ENCODE measurements at places on chromosomes 13 and 19. TPM values are rescaled to one million over a fixed set of nuclear protein-coding genes. Genes with fewer than 3 reads are reported as not detected.
A peak's percentile ranks its signal among the peaks of the same experiment; 100 is the strongest.

The ADGRE2 gene
- total RNA-seq = 8.4 TPM

The ELAVL3 gene
- total RNA-seq = 0.05 TPM

The KLK3 gene
- not detected for total RNA-seq

The NDUFA11 gene
- total RNA-seq = 311 TPM

The ZNF136 gene
- 4.0 TPM for total RNA-seq

The TGFBR3L gene
- total RNA-seq = 30.9 TPM

- DNase-seq = no peak
- H3K4me3 ChIP-seq = no peak overlapping the region
- H3K4me1 ChIP-seq = no peaks in the 10 kb centered on the region
These were observed 30.9 kb downstream of the C19orf47 start for GRCh38 chr19:40317338-40317737.

GRCh38 chr13:42880056-42880605, 98.7 kb downstream of the FAM216B start:
- DNase-seq = no peak
- H3K27ac ChIP-seq = no peak overlapping the region
- no peaks in the 10 kb centered on the region for H3K4me1 ChIP-seq
- H3K27me3 ChIP-seq = no peaks in the 10 kb centered on the region

DNA sequence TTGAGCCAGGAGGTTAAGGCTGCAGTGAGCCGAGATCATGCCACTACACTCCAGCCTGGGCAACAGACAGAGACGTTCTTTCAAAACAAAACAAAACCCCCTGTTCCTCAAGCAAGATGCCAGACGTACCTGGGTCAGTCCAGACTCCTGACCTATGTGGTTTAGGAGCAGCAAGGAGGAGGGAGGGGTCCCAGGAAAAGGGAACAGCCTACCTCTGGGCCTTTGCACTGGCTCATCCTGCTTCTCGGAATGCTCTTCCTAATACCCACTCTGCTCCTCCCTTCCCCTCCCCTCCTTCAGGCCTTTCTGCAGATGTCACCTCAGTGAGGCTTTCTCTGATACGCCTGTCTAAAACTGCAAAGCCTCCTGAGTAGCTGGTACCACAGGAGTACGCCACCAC, 9.5 kb downstream of the RINL start:
- no peak overlapping the region for H3K4me3 ChIP-seq
- DNase-seq = no peak
- H3K27ac ChIP-seq = no peak overlapping the region

DNA sequence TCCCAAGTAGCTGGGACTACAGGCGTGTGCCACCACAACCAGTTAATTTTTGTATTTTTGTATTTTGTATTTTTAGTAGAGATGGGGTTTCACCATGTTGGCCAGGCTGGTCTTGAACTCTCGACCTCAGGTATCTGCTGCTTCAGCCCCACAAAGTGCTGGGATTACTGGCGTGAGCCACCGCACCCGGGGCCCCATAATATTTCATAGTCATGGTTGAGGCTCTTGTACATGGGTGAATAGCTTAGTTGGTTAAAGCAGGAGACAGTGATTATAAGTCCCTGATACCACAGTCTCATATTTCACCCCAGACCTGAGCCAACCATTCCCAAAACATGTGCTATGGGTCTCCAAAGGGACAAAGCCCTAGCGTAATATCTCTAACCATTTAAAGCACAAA, 26.1 kb downstream of the MBNL2 start:
- no peak overlapping the region for H3K4me3 ChIP-seq
- H3K27ac ChIP-seq = peak overlapping the region; percentile 3
- no peaks in the 10 kb centered on the region for H3K36me3 ChIP-seq
- DNase-seq = no peak
- peaks cover 43% of the 10 kb centered on the region for H3K4me1 ChIP-seq
- H3K27me3 ChIP-seq = no peaks in the 10 kb centered on the region

DNA sequence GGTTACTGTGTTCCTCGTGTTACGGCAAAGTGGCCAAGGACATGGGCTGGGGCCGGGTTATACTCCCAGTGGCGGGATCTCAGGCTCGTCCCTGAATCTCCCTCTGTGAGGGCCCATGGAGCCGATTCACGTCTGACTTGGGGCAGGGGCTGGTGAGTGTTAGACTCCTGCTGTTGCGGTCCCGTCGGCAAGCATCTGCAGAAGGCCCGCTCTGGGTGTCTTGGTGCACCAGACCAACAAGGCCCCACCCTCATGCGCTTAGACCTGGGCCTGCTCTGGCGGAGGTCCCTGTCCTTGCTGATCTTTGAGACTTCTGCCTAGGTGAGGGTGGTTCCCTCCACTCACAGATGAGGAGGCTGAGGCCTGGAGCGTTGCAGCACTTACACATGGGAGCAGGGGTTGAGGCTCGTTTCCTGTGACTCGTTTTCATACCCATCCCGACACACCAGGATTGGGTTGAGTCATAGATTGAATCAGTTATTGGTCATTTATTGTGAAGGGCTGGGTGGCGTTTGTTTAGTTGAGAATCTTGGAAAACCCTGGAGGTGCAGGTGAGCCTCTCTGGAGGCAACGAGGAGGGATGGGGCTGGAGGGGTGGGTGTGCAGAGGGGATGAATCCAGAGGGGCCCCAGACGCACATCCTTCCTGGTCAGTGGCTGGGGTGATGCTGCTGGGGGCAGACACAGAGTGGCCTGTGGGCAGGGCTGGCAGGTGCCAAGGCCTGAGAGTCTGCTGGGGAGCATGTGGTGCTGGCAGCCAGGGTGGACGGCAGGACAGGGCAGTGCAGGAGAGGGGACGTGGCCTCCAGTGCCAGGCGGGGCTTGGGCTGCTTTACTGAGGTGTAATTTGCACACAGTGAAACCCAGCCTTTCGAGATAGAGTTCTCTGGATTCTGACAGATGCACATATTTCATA, 4.6 kb downstream of the EPN1 start:
- H3K4me1 ChIP-seq = peaks cover 25% of the 10 kb centered on the region
- H3K27me3 ChIP-seq = no peaks in the 10 kb centered on the region
- H3K27ac ChIP-seq = no peak overlapping the region
- DNase-seq = no peak
- no peak overlapping the region for H3K4me3 ChIP-seq
- H3K36me3 ChIP-seq = peaks cover 35% of the 10 kb centered on the region

DNA sequence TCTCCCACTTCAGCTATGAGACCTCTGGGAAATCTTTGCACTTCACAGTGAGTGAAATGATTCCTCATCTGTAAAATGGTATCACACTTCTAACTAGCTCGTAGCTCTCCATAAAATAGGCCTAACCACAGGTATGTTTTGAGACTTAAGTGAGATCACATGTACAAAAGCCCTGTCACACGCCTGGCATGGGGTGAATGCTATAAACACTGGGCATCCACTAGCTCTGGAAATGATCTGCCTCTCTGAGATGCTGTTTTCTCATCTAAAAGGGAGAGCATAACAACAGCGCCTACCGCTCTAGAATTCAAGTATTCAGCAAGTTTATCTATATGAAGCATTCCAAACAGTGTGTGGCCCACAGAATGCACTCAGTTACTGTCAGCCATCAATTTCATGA, 2.2 kb downstream of the AKT2 start:
- H3K4me3 ChIP-seq = no peak overlapping the region
- DNase-seq = no peak
- no peaks in the 10 kb centered on the region for H3K27me3 ChIP-seq
- H3K4me1 ChIP-seq = peaks cover 18% of the 10 kb centered on the region
- H3K36me3 ChIP-seq = peaks cover 4% of the 10 kb centered on the region

GRCh38 chr13:33639626-33640080, 178.3 kb upstream of the RFC3 start:
- no peaks in the 10 kb centered on the region for H3K4me1 ChIP-seq
- H3K27ac ChIP-seq = no peak overlapping the region
- DNase-seq = no peak

DNA sequence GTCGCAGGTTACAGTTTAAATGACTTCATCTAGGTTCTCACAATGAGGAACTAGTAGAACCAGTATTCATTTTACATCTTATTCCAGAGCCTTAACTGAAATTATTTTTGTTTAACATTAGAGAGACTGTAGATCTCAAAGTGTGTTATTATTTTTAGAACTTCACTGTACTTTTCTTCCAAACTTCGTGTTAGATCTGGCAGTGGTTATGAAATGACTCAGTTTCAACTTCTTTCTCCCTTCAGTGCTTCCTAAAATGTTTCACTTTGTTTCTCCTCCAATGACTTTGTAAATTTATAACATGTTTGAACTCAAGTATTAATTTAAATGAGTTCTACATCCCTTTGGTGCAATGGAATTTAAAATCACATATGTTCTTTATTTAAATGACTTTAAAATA, 139.3 kb downstream of the PCDH9 start:
- H3K4me1 ChIP-seq = no peaks in the 10 kb centered on the region
- DNase-seq = no peak
- no peak overlapping the region for H3K4me3 ChIP-seq
- no peaks in the 10 kb centered on the region for H3K36me3 ChIP-seq

- no peak overlapping the region for H3K27ac ChIP-seq
- H3K36me3 ChIP-seq = no peaks in the 10 kb centered on the region
- H3K27me3 ChIP-seq = no peaks in the 10 kb centered on the region
- no peak overlapping the region for H3K4me3 ChIP-seq
These were observed 594 bp upstream of the ZNF850 start for GRCh38 chr19:36773223-36773579.

DNA sequence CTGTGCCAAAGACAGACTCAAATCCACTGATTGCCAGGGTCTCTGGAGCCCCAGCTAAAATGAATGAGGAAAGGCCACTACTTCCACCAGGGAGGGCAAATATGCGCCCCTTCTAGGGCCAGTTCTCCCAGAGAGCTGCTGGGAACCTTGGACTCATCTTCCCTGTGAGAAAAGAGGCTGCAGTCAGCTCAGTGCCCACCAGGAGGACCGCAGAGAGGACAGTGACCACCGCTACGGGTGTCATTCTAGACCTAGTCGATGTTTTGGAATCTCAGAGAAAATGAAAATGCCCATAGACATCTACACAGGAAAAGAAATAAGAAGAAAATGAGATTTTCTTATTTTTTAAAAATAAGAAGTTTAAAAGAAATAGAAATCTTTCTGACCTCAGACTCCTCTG, 235.1 kb downstream of the UQCRFS1 start:
- DNase-seq = no peak
- no peaks in the 10 kb centered on the region for H3K27me3 ChIP-seq
- no peak overlapping the region for H3K27ac ChIP-seq
- no peaks in the 10 kb centered on the region for H3K36me3 ChIP-seq

DNA sequence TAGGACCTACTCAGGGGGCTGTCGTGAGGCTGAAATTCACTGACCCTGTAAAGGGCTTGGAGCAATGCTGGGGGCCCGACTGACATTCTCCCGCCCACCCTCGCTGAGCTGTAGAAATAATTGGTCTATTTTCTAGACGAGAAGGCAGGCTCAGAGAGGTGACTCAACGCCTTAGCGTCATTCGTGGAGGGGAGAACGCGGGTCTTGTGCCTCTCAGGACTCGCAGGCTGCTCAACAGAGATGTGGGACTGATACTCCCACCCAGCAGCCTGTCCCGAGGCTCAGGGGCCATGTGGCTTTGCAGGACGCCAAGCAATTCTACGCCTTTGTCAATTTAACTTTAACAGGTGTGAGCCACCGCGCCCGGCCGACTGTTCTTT, 23.6 kb upstream of the ASPDH start:
- no peaks in the 10 kb centered on the region for H3K27me3 ChIP-seq
- DNase-seq = no peak
- H3K4me3 ChIP-seq = no peak overlapping the region
- no peak overlapping the region for H3K27ac ChIP-seq
- H3K4me1 ChIP-seq = no peaks in the 10 kb centered on the region

DNA sequence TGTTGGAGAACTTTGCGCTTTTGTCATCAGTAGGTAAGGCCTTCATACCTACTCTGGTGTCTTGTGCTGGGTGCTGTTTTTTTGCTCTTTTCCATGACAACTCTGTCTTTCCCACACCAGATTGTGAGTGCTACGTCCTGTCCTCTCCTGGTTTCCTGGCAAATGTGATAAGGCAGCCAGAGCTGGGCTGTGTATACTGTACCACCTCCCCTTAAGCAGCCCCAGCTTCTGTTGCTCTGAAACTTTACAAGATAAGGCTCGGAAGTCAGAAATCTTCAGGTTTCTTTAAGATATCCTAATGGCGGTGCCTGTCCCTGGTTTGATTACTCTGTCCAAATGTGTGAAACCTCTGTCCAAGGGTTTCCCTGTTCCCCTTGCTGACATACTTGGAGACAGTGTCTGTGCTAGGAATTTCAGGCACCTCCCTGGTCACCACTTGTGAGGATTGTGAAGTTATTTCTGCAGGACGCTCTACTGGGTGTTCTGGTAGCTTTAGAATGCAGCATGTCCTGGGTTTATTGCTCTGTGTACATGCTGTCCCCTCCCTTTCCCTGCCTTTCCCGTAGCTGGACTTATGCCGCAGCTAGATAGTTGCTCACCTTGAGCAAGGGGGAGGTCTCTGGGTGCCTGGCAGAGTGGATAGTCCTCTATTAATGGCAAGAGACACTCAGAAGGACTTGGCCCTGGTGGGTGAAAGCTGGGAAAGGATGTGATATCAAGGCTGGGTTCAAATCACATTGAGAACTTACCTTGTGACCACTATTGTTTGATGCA, 7.0 kb downstream of the ZNF749 start:
- H3K4me1 ChIP-seq = no peaks in the 10 kb centered on the region
- no peak for DNase-seq
- H3K36me3 ChIP-seq = peaks cover 11% of the 10 kb centered on the region
- no peak overlapping the region for H3K27ac ChIP-seq
- no peaks in the 10 kb centered on the region for H3K27me3 ChIP-seq
- H3K4me3 ChIP-seq = no peak overlapping the region

DNA sequence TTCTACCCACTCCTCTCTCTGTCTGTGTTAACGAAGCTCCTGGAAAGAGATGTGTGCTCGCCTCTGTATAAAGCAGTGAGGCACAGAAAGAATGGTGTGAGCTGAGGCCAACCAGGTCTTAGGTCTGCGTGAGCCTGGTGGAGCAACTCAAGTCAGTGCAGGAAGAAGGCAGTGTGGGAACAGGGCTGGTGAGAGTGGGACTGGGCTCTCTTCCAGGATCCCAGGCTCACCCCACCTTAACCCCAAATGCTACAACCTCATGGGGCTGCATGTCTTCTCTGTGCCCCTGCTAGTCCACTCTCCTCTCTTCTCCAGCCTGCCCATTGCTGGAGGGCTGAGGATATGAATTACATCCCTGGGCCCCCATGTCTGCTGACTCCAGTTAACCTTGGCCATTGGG, 127.4 kb downstream of the DCT start:
- H3K4me3 ChIP-seq = no peak overlapping the region
- H3K27me3 ChIP-seq = no peaks in the 10 kb centered on the region
- no peak overlapping the region for H3K27ac ChIP-seq
- DNase-seq = no peak

All from HCT116 (cell line).